Stimulated activated naive CD8-positive, alpha-beta T cell treated with anti-CD3 and anti-CD28 coated beads, Interleukin-15, amount 100 ng/mL, for 72 hours (primary cell): ENCODE measurements at places on chromosomes 13 and 19.

GRCh38 chr19:54158812-54159351, 639 bp downstream of the LENG1 start:
- DNase-seq, result peak; percentile 42

DNA sequence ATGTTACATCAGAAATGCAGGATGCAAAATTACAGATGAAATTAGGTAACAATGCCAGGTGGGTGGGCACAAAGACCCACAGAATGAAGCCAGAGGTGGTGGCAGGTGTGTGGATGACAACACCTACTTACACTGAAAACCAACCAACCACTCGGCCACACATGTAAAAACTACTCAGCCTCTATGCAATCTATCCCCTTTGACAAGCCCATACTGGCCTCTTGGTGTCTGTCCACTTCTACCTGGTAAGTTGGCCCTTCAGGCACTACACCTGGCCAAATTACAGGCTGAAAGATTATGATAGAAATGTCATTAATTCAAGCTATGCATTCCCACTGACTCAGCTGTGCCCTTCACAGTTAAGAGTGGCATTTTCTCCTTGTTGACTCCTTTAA, 50.0 kb downstream of the BRD4 start:
- no peak for DNase-seq

DNA sequence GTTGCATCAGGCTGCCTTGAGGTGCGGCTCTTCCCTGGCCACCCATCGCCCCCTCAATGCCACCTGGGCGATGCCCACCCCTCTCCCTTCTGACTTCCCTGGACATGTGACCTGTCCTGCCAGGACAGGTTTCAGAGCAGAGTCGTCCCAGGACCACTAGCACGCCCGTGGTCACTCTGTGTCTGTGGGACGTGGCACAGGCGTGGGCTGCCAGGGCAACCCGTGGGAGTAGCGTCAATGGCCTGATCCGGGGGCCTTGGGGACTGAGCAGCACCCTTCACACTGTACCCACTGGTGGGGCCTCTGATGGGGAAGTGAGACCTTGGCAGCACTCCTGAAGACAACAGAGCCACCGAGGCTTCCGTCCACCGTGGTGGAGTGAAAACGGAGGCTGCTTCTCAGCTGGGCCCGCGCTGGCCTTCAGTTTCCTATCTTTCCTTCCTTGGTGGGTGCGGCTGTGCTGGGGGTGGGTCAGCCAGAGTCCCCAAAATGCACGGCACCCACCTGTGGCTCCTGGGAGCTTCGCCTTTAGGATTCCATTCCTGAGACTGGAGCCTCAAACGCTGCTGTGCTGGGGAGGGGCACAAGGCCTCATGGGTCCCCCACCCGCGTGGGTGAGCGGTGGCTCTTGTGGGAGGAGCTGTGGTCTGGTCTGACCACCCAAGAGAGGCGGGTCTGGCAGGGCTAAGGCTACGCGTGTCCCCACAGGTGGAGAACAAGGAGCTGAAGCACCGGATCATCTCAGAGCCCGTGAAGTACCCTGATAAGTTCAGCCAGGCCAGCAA, 26.7 kb upstream of the TMEM255B start:
- no peak for DNase-seq

DNA sequence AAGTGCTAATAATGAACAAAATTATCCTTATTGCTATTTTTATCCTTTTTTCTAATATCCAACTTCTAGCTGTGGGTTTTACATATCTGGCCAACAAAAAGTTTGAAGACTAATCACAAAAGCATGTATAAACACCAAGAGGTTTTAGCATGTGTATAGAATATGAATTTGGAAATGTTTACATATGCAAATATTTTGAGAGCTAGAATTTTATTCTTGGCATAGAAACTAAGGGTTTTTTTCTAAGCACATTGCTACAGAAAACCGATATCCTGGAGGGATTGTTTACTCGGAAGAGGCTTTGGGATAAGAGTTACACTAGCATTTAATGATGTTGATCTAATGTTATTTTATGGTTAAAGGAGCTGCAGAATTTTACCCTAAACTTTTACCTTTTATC, 392.1 kb downstream of the EFNB2 start:
- DNase-seq, result no peak

DNA sequence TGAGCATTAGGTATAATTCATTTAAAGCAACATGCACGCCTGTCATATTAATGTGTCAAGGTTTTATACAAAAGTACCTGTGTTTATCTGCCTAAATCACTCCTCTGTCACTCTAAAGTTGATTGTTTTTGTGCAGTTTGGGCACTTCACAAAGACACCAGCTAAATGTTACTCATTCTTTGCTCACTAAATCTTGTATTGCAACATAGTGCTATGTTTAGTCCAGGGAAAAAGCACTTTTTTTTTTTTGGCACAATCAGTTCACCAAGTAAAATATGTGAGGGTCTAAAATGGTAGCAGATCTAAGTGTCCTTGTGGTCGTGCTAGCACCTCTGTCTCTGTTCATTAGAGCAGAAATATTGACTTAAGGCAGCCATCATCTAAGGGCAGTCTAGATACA, 2526.7 kb upstream of the PCDH20 start:
- no peak for DNase-seq

DNA sequence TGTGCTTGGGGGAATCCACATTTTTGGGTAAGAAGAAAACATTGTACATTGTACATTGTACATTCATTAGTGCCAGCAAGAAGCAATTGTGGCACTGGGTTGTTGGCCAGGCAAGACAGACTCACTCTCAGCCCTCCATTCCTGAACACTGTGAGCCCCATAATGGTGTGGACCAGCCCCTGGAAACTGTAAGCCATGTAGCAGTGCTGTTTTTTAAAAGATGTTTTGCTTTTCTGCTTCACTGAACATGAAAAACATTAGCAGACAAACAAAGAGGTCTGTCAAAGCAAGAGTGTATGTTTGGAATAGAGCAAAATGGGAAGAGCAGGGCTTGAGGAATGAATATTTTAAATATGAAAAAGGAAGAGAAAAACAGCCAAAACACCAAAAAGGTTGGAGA, 39.1 kb upstream of the IL17D start:
- no peak for DNase-seq

- no peak for DNase-seq
These were observed 16.8 kb upstream of the CERS4 start for GRCh38 chr19:8192221-8192820.

DNA sequence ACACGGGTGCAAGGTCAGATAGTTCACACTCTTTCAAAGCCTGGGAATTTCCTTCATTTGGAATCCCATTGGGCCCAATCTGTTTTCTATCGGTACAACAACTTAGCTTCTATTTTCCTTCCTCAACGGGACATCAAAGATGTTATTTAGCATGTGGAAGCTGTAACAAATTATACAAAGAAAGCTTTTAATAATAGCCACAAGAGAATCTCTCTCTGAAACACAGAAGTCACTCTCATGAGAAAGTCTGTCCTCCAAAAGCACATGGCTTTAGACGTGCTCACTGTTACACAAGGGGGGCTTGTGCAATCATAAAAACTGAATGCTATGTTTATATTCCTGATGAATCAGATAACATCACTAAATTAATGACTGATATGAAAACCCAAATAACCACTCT, 28.9 kb upstream of the CYSLTR2 start:
- no peak for DNase-seq

GRCh38 chr19:44686896-44687295, 12.1 kb upstream of the CEACAM16 start:
- DNase-seq, result no peak

GRCh38 chr19:10655457-10656312, 1.5 kb downstream of the ILF3 start:
- no peak for DNase-seq

GRCh38 chr13:78182813-78183212, 264.2 kb upstream of the EDNRB start:
- DNase-seq, result no peak
